Fibroblast of skin of right quadriceps (primary cell): ENCODE measurements at places on chromosomes 3 and 15.

DNA sequence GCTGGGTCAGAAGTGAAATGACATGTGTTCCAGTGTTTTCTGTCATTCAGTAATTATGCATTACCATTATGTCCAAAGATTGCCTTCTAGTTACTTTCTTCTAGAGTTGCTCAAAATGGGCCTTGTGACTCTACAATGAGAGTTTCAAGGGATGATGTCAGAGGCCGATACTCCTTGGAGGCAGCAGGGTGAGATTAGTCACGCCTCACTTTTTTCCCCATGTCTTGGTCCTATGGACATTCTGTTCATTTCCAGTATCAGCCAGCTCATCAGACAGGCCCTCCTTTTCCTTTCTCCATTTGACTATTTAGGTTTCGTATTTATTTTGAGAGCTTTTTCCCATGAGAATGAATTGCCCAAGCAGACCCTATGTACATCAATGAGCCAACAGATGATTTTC, 17.5 kb downstream of the VGLL3 start:
- peak; percentile 81 for DNase-seq

DNA sequence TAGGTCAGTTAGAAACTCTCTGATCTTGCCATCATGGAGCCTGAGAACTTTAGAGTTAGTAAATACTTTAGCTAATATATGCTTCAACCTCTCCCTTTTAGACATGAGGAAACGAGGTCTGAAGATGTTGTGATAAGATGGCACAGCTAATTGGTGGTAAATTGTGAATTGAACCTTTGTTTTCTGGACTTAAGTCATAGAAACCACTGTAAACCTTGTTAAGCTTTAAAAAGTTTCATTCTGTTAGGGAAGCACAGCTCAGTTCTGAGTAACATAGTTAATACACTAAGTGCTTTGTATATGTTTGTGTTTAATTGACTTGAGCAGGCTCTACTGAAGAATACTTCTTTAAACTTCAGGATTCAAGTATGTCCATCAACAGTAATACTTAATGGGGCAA, 108.6 kb downstream of the AKAP13 start:
- DNase-seq: no peak

GRCh38 chr3:22176911-22177310, 425.9 kb upstream of the ZNF385D start:
- DNase-seq: no peak

DNA sequence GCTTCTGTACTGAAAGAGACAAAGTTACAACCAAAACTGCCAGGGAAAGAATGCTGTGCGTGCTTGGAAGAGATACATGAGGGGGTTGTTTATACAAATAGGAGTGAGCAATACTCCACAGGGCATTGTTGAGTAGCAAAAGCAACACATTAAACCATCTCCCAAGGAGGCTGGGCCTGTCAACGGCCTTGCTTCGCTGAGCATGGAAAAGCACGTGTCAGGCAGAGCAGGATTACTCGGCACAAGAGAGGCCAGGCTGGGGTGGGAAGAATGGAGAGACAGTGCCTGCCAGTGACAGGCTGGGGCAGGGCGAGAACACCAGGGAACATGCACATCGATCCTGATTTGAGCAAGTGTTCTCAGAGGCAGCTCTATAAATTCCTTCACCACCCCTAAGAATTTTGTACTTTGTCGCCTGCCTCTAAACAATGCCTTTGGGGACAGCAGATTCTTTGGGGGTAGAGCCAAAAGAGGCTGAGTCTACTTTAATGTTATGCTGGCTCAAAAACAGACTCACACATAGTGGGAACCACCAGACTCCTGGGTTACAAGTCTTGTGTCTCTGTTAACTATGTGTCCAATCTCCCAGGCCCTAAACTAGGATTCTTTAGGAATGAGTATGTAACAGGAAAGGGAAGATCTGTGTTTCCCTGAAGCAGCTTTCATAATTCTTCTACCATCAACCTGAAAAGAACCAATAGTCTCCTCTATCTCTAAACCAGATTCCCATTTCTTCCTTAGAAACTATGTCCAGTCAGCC, 67.2 kb downstream of the LIPC start:
- peak; percentile 89 for DNase-seq

DNA sequence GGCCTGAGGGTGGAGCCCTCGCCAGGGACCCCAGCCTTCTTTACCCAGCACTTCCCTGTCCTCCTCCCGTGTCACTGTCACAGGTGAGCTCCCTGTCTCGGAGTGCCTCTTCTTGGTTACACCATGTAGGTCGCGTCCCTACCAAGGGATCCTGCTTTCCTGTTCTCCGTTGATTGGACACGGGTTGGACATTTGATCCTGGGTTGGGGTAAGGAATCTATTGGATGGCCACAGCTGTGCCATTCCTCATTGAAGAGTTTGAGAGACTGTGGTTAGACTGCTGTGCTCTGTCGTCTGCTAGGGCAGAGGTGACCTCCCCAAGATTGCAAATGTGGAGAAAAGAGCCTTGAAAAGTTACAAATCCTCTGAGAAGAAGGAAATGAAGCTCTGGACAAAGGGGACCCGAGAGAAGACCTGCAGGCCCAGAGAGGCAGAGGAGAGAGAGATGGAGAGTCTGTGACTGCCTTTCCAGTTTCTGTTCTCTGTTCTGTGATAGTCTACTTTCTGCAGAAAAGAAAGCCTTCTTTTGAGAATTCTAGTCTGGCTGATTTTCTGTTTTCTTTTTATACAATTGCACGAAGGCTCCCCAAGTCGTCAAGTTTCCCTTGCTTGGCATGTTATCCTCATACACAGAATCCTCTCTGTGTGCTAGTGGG, 325.7 kb upstream of the RGMA start:
- no peak for DNase-seq
